Fibroblast of the aortic adventitia (primary cell): ENCODE measurements at places on chromosomes 1 and 21. TPM values are rescaled to one million over a fixed set of nuclear protein-coding genes. Genes with fewer than 3 reads are reported as not detected.

DNA sequence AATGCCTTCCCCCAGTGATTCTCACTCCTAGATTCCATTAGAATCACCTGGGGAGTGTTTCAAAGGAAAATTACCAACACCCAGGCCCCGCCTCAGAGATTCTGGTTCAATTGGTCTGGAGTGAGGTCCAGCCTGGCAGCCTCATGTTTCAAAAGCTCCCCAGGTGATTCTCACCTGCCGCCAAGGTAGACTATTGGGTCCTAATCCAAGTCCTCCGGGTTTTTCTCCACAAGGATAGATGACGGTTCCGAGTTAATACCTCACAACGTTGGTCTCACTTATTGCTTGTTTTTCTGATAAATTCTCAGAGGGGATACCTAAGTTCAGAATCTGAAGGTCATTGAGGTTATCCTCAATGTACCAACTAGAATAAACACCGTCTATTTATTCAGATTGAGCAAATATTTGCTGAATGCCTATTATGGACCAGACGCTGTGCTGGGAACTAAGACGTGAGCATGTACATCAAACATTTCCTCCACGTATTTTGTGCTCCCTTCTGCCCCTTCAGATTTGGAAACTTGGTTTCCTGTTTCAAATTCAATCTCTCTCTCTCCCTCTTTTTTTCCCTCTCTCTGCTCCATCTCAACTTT lies 97.5 kb downstream of the SEC16B start:
- no peak for DNase-seq

GRCh38 chr1:16095447-16095846 lies 22.0 kb upstream of the FAM131C start:
- no peak for DNase-seq

The SIPA1L2 gene
- 6.8 and 16.4 TPM in 2 replicates for total RNA-seq

DNA sequence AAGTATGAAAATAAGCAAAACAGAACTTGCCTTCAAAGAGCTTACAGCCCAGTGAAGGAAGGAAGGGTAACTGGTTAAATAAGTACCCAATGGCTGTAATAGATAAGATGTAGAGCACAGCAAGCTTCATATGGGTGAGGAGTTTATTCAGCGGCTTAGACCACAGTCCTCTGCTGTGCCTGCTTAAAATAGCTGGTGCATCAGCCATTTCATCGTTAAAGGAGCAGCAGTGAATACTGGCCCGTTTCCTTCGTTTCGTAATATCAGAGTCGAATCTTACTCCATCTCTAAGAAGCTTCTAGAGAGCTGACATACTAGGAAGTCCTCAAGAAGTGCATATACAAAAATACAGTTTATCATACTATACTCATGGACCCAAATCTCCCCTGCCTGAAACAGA lies 286.5 kb downstream of the NFIA start:
- DNase-seq = no peak

DNA sequence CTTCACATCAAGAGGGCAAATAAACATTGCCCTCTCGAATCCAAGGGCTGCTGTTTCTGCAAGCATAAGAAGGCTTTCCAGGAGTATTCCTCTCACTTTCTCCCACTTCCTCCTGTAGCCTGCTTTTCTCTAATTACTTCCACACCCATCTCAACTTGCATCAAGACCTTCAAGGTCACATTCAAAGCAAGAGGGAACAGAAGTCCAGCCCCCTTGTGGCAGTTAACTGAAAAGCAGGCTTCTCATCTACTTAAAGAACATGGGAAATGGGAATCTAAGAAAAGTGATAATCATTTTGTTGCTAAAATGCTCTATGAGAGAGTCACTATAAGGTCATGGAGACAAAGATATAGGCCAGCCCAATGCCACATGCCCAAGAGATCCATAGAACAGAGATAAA lies 874.4 kb downstream of the KCNT2 start:
- no peak for DNase-seq

The BTBD8 gene
- total RNA-seq = 5.2 and 14.0 TPM in 2 replicates

GRCh38 chr1:34711485-34711884 lies 43.4 kb upstream of the GJB5 start:
- no peak for DNase-seq

DNA sequence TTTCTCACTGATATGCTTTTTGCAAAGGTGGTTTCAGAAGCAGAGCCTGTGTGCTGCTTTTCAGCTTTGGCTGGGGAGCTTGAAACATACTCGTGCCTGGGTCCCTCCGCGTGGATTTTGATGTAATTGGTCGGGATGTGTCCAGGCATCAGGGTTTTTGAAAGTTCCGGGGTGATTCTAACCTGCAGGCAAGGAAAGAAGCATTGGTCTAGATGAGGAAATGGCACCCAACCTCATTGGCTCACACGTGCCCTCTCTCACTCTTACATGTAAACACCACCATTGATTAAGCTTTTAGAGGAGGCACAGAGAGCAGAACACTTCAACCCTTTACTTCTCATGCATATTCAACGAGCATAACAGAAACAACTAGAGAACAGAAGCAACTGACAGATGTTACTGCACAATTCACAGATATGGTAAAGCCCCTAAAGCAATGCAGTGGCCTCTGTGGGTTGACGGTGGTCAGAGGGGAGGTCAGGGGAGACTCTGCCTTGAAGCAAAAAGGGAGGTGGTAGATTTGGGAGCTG lies 112.1 kb downstream of the TLR5 start:
- DNase-seq = no peak

- no peak for DNase-seq
Measured at GRCh38 chr1:203346060-203346768, 4.7 kb downstream of the FMOD start.

DNA sequence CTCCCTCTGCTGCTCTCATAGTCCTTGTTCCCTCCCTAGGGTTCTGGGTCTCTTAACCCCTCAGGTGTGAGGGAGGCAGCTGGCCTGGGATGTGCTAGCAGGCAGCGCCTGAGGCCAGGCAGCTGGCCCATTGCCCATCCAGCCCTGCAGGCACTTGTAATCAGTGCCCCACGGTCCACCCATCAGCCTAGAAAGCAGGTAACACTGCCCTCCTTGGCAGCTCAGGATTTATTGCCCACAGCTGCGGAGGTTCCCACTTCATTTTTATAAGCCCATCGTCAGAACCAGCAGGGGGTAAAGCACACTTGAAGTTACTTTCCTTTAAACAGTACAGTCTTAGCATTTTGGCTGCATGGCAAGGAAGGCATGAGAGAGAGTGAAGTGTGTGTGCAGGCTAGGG lies 70.6 kb downstream of the TMEM53 start:
- no peak for DNase-seq

GRCh38 chr1:110927484-110928075 lies 36.1 kb downstream of the LRIF1 start:
- no peak for DNase-seq

DNA sequence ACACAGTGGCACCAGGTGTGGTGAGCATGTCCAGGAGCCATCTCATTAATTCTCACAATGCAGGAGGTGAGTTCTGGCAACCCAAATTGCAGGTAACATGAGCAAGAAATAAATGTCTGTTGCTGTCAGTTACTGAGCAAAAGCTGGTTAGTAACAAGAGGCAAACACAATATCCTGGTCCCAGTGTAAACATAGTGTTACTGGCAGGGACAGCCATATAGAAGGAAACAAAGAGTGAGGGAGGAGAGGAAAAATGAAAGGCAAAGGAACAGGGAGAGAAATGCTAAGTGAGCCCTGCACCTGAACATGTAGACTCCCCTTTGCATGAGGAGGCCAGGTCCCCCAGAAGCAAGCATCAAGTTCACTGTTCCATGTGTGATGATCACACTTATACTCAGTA lies 203.6 kb downstream of the TRABD2B start:
- DNase-seq = no peak

DNA sequence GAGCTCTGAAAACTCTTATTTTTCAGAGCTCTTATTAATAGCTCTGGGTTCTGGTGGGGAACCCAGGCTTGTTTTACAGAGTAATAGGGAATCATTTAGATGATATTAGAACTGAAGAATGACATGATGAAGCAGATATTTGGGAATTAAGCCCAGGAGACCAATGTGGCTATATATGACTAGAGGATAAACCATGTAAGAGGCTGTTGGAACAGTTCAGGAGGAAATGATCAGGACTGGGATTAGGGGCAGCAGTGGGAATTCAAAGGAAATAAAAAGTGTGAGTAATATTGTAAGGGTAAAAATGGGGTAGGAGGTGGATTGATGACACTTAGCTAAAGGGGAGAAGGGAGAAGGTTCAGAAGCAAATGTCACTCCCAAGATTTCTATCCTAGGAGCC lies 58.6 kb downstream of the GIPC2 start:
- peak; percentile 63 for DNase-seq

GRCh38 chr1:64398936-64399335 lies 71.0 kb upstream of the CACHD1 start:
- no peak for DNase-seq

GRCh38 chr1:24748191-24749121 lies 3.2 kb downstream of the CLIC4 start:
- peak; percentile 33 for DNase-seq

The CRABP2 gene
- total RNA-seq = 62.7 and 68.9 TPM in 2 replicates

GRCh38 chr1:29812408-29813135 lies 576.2 kb downstream of the PTPRU start:
- no peak for DNase-seq
